Kidney capillary endothelial cell (primary cell): ENCODE measurements at places on chromosomes 5 and 9.

- DNase-seq, result no peak
These were observed 49.2 kb upstream of the NTRK2 start for GRCh38 chr9:84620338-84620737.

DNA sequence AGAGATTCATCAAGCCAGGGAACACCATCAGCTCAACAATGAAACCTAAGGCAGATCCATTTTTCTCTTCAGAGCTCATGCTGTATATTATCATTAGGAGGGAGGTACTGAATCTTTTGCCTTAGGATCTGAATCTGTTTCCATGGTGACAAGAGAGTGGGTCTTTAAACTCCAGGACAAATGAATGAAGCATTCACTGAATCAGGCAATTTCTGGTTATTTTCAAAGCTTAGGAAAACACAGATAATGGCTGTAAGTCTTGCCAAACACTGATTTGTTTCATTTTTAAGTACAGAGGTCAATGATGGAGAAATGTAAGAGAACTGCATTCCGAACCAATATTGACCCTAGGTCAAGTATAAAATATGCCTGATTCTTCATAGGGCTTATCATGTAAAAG, 84.9 kb downstream of the GNA14 start:
- no peak for DNase-seq

DNA sequence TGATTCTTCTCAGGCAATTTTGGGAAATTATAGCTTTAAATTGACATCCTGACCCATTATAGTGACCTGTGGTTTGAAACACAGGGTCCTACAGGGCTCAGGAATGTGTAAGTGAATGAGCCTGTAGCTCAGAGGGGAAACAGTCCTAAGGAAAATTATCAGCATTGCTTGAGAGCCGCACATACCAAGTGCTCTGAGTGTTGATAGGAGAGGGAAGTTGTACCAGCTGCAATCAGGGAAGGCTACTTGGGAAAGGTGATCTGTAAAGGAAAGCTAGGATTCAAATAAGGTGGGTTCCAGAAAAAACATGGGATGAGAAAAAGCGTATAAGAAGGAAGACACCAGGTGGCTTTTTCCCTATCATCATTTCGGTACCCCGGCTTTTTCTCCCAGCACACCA, 4.4 kb upstream of the SLC25A51 start:
- no peak for DNase-seq

GRCh38 chr5:131210151-131210510, 39.4 kb downstream of the LYRM7 start:
- no peak for DNase-seq

DNA sequence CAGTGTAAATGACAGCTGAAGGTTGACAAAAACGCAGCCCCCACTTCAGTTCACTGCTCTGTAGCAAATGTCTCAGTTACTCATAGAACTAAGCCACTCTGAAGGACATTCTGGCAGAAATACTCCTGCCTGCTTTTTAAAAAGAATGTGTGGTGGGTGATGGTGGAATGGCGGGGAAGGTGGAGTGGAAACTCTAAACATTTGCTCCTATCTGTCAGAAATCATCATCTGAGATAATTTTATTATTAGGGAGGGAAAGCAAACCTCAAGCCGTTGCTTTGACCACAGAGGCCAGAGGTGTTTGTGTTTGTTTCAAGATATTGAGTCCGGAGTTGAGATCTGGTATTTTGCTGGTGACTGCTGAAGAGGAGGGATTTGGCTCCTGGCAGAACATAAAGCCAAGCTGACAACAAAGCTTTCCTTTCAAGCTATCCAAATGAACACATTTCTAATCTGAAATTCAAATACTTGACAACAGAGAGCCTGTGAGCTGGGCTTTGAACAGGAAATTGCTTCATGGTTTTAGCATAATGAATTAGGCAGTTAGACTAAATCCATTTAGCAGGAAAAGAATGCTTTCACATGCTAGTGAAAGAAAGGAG, 362.7 kb downstream of the CSNK1G3 start:
- no peak for DNase-seq

DNA sequence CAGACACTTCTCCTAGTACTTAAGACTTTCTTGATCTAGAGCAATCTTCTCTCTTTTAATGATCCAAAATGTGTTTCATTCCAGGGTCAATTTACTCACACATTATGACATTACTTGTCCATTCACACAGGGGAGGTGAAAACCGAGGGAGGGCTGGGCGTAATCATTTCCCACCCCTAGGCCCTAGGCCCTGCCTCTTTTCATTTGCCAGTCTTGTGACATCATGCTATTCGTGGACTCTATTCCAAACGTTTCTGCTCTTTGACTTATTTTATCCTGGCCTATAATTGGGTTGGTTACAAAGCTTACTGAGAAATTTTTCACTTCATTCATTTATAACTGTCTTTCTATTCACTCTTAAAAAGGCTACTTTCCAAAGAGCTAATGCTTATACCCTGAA, 2.4 kb downstream of the DCAF12 start:
- DNase-seq, result no peak

- no peak for DNase-seq
These were observed 74.7 kb downstream of the FOXB2 start for GRCh38 chr9:77094150-77094549.

DNA sequence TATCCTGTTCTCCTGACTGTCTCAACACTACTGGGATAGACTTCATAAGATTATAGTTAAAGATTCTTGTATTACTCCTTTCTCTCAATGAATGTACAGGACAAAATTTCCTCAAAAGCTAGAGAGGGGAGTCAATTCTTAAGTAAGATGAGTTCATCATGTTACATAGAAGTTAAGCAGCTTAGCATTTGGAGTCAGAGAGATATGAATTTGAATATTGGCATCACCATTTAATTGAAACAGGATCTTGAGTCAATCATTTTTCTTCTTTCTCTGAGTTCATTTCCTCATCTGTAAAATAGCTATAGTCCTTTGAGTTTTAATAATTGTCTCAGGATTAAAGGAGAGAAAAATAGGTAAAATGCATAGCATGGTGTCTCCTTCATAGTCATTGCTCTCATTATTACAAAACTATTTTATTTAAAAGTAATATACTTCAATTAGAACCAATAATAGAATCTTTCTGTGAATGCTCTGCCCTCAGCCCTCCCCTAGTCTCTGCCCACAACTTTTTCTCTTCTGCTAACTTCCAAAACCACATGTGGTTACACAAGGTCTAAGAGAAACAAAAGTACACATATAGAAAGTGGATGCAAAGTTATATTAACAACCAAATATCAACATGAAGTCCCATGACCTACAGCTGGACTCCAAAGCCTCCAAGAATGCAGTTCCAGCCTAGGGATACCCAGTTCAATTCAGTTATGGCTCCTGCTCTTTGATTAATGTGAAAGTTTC, 265.6 kb downstream of the TLE1 start:
- DNase-seq, result no peak

DNA sequence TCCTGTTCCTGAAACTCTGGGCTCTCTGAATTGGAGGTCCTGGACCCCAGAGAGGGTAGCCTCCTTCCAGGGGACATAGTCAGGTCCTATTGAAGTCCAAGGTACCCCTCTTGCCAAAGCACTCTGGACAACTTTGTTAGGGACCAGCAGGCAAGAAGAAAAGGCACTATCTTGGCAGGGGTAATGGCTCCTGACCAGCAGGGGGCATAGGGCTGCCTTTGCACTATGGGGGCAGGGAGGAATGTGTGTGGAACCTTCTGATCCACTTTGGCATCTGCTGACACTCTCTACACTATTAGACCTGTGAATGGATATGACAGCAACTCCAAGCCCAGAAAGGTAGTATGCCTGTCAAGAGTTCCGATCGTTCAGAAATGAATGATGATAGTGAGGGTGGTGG, 179.0 kb upstream of the CD180 start:
- no peak for DNase-seq

- DNase-seq, result no peak
These were observed 208.0 kb downstream of the CHSY3 start for GRCh38 chr5:130112246-130112645.

GRCh38 chr9:89418474-89418845, 79.5 kb downstream of the SEMA4D start:
- DNase-seq, result no peak

DNA sequence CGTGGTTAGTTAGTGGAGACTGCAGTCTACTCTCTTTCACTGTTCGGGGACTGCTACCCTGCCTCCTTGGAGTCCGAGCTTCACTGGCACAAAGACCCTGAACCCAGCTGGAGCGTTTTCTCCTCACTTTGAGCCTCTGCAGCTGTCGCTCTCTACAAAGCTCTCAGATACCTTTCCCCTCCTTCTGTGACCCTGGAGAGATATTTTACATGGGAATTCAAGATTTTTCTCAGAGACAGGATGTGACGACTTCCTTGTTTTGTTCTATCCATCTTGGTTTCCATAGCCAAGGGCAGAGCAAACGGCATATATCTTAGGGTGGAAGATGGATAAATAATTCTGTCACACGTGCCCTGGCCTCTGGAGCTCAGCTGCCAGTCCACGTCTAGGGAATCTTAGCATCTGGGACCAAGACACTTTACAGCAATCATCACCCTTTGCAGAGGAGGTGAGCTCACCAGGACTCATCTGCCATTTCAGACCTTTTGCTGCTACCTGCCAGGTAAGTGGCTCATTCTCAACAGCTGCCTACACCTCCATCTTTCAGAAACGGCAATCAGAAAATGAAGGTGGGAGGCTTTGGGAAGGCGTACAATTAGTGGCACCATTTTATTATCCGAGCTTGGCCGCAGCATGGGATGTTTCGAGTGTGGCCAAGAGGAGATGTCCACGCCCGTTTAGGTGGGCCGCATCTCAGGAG, at the start of gene BTNL9:
TSS of gene BTNL9 (plus strand) at position 336 of the 700 bp plus-strand sequence. CDS start 5,224 bp downstream, outside the sequence.
- DNase-seq, result no peak

DNA sequence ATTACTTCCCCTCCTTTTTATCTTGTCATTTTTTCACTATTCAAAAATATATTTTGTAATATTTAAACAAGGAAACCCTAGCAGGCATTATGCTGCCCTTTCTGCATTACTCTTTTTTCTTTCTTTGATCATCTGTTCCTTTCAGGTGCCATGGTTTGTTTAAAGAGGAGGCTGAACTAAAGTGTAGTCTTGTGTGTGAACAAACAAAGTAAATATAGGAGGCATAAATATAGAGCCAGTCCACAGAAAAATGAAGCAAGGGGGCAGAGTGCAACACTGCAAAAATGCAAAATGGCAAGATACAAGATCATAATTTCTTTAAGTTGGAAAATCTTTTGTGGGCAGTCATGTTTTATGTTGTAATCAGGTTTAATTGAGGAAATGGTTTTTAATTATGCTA, 947.3 kb upstream of the COX7C start:
- no peak for DNase-seq

DNA sequence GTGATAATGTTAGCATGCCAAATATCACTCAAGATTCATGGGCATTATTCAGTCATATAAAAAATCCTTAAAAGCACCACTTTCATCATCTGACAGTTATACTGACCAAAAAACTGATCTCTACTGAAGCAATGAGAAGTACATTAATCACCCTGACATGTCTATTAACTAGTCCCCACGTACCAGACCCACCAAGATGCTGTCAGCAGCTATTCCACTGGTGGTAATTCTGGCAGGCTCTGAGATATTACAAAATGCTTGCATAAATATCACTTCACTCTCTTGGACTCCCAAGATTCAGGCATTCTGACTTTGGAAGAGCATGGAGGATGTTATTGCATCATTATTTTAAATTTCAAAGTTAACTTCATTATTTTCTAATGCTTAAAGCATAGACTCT, 717.0 kb downstream of the DNAH5 start:
- DNase-seq, result no peak

DNA sequence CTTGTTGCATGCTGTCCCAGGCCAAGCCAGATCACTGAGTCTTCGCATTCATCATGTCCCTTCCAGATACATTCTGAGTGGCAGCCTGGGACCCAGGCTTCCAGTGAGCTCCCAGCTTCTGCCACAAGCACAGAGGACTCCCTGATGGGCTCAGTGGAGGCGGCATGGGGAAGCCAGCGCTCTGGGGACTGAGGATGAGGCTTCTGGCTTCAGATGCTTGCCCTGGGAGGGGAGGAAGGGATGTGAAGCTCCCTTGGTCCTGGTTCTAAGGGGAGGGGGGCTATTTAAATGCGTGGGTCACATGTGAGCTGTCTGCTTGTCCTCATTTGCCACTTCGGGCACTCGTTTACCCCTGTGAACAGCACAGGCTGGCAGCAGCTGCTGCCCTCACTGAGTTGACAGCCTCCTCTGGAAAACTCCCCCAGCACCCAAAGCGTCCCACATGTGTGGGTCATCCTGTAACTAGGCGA, 174.0 kb downstream of the NR3C1 start:
- no peak for DNase-seq

- DNase-seq, result no peak
These were observed 251.5 kb downstream of the FSTL4 start for GRCh38 chr5:133360693-133361472.

DNA sequence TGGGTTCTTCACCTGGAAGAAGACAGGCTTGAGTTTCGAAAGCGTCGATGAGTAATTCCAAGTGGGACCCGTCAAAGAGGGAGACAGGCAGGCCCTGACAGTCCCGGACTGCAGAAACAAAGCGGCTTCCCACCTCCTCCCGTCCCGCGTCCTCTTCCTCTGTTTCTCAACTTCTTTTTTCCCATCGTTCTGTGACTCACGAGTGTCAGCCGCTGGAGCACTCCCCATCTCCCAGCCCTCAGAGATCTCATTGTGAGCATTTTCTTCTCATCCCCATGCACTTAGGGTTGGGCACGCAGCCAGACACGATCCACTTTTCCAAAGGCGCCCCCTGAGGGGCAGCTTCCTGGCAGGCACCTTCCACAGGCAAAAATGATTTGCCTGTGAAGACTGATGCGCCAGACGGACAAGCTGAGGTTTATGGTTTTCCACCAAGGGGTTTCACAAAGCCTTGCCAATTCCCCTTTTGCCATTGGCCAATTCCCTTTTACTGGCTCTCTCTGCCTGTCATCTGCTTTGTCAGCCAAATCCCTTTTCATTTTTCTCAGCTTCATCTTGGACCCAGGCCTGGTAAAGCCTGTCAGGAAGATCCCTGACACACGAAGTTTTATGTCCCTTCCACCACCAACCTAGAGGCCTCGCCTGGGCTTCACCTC, 86.5 kb upstream of the ANKRD55 start:
- no peak for DNase-seq

DNA sequence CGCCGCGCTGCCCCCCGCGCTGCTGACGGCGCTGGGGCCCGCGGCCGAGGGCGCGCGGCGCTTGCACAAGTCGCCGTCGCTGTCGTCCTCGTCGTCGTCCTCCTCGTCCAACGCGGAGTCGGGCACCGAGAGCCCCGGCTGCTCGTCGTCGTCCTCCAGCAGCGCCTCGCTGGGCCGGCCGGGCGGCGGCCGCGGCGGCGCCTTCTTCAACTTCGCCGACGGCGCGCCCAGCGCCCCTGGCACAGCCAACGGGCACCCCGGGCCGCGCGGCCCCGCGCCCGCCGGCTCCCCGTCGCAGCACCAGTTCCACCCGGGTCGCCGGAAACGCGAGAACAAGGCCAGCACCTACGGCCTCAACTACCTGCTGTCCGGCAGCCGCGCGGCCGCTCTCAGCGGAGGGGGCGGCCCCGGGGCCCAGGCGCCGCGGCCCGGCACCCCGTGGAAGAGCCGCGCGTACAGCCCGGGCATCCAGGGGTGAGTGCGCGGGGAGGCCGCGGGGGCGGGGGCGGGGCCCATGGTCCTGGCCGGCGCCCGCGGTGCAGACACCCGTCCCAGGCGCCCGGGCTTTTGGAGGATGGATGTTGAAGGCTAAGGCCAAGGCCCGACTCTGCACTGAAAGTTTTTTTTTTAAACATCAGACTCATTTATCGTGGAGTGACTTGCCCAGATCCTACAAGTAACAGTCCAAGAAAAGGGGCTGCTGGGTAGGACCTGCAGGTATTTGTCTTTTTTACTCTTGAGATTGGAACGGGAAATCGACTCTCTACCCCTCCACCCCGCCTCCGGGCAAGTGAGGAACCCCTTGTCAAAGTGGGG, 1.2 kb downstream of the TENT4A start:
- no peak for DNase-seq
